Substantia nigra (tissue), 51 donors: ENCODE measurements at places on chromosomes 7 and 10.

- DNase-seq = no peak
These were observed 267.0 kb upstream of the TCERG1L start for GRCh38 chr10:131578472-131578970.

GRCh38 chr7:68438016-68438415, 1160.3 kb upstream of the AUTS2 start:
- no peak for DNase-seq

DNA sequence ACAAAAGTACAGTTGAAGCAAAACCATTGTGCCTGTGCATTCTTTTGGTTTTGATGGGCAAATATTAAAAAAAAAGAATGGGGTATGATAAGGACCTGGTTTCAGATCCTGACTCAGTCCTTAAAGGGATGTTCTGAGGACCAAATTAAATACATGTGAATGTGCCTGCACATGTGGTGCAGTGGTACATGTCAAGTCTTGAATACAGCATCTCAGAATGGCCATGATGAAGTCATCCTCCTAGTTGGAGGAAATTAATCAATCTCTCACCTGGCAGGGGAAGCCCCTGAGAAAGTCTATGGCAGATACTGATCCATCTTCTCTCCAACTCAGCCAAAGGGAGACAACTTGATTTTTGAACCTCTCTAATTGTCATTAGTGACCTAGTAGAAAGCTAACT, 207.0 kb downstream of the SUGCT start:
- no peak for DNase-seq

GRCh38 chr10:100996678-100997359, 2.8 kb upstream of the LZTS2 start:
- no peak for DNase-seq

- DNase-seq = no peak
These were observed 345.6 kb upstream of the LRGUK start for GRCh38 chr7:133781486-133782090.

GRCh38 chr7:51121931-51122425, 194.6 kb downstream of the COBL start:
- DNase-seq = no peak

GRCh38 chr7:112779667-112780066, 10.5 kb downstream of the TMEM168 start:
- no peak for DNase-seq

DNA sequence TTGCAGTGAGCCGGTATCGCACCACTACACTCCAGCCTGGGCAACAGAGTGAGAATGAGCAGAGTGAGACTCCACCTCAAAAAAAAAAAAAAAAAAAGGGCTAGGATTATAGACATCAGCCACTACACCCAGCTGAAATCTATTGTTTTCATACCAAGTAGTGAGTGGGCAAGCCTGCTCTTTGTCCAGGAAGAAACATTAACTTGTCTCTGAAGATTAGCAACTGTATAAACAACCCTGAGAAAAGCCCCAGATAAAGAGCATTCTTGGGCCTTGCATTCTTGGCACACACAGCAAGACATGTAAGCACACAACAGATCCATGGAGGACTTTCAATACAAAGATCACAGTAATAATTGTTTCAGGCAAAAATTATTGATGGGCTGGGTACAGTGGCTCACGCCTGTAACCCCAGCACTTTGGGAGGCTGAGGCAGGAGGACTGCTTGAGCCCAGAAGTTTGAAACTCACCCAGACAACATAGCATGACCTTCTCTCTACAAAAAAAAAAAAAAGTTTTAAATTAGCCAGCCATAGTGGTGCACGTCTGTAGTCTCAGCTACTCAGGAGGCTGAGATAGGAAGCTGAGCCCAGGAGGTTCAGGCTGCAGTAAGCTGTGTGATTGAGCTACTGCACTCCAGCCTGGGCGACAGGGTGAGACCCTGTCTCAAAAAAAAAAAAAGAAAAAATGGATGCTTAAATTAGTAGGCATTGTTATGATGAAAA, 4.4 kb downstream of the PSPH start:
- DNase-seq = no peak

- no peak for DNase-seq
These were observed 94.0 kb downstream of the RNLS start for GRCh38 chr10:88489107-88489506.

- DNase-seq = no peak
These were observed 32.0 kb downstream of the EXOC6 start for GRCh38 chr10:92880233-92880861.

DNA sequence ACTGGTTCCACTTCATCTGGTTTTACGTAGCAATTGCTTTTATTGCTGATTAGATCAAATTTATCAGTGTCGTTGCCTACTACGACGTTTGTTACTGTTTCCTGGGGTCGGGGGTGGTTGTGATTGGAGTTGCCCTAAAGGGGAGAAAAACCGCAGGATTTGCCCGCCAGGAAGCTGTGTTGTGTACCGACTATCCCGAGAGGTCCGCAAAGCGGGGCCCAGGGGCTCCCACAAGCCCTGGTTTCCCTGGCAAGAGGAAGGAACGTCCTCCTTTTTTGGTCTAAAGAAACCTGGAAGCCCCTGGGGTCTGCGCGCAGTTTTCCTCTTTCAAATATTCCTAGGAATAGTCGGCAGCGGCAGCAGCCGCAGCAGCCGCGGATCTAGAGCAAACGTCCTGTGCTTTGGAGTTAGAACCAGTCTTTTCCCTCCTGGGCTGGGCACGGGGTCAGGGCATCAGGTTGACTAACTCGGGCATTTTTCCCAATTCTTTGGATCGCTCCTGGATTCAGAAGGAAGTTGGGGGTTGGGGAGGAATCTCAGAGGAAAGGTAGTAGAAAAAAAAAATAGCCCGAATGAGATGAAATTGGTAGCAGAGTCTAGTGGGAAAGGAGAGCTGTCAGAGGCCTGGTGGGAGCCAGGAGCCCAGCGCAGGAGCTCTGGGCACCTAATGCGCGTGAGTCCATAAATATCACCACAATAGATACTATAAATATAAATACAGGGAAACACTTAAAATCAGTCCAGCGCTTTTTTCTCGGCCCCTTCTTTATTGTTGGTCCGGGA, 4.6 kb downstream of the VAX1 start:
- no peak for DNase-seq
